ENCODE measurements at places on chromosomes 1 and 21. TPM values are rescaled to one million over a fixed set of nuclear protein-coding genes. Genes with fewer than 3 reads are reported as not detected.
A peak's percentile ranks its signal among the peaks of the same experiment; 100 is the strongest.

- peaks cover 7% of the 10 kb centered on the region for H3K36me3 ChIP-seq
- H3K4me1 ChIP-seq = peaks cover 45% of the 10 kb centered on the region
- no peaks in the 10 kb centered on the region for H3K27me3 ChIP-seq
- H3K27ac ChIP-seq = peak overlapping the region; percentile 35
Measured at GRCh38 chr1:205746757-205747412, 3.1 kb downstream of the NUCKS1 start.

GRCh38 chr1:88052167-88052566, 631.9 kb upstream of the PKN2 start:
- no peak overlapping the region for H3K4me3 ChIP-seq
- H3K4me1 ChIP-seq = no peaks in the 10 kb centered on the region
- no peak overlapping the region for H3K27ac ChIP-seq
- no peaks in the 10 kb centered on the region for H3K36me3 ChIP-seq

DNA sequence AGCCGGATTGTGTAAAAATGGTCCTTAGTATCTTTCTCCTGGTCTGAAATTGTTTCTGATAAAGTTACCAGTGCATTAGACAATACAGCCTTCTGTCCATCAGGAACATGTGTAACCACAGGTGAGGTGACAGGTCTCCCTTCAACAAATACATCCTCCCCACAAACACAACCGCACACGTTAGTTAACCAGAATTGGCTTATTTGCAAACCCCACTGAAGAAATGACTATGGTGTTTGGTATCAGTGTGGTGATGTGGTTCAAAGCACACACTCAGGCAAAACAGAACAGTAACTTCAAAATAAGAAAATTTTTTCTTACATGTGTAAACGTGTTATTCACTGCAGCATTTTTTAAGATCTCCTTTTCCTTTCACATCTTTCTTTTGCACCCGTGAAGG, 517.2 kb upstream of the NR5A2 start:
- H3K4me3 ChIP-seq = no peak overlapping the region
- no peak overlapping the region for H3K27ac ChIP-seq
- DNase-seq = no peak
- H3K27me3 ChIP-seq = no peaks in the 10 kb centered on the region
- no peaks in the 10 kb centered on the region for H3K36me3 ChIP-seq
- H3K4me1 ChIP-seq = peaks cover 16% of the 10 kb centered on the region

The SPRR2F gene
- not detected for total RNA-seq

The EFNA3 gene
- 4.0 TPM for total RNA-seq

DNA sequence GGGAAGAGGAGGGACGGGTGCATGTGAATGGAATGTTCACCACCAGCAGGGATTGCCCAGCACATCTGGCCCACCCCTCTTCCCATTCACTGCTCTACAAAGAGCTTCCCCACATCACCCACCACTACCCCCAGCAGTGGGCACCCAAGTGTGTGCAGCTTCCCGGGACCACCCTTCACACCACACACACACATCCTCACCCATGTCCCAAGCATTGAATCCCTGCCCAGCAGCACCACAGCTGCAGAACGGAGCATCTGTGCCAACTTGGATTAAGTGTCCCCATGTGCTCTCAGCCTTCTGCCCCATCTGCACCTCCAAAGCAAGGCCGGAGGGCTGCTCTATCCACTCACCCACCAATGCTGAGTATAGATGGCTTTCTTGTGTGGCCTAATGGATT, 141.4 kb downstream of the PSMG1 start:
- H3K36me3 ChIP-seq = no peaks in the 10 kb centered on the region
- H3K4me3 ChIP-seq = no peak overlapping the region
- no peak for DNase-seq
- no peaks in the 10 kb centered on the region for H3K4me1 ChIP-seq
- H3K27ac ChIP-seq = no peak overlapping the region

- H3K27me3 ChIP-seq = no peaks in the 10 kb centered on the region
- H3K27ac ChIP-seq = no peak overlapping the region
- no peaks in the 10 kb centered on the region for H3K36me3 ChIP-seq
- no peak for DNase-seq
- no peak overlapping the region for H3K4me3 ChIP-seq
Measured at GRCh38 chr1:29713857-29714256, 477.5 kb downstream of the PTPRU start.

The NBL1 gene
- 2.4 TPM for total RNA-seq

The ACTA1 gene
- 1.2 TPM for total RNA-seq

DNA sequence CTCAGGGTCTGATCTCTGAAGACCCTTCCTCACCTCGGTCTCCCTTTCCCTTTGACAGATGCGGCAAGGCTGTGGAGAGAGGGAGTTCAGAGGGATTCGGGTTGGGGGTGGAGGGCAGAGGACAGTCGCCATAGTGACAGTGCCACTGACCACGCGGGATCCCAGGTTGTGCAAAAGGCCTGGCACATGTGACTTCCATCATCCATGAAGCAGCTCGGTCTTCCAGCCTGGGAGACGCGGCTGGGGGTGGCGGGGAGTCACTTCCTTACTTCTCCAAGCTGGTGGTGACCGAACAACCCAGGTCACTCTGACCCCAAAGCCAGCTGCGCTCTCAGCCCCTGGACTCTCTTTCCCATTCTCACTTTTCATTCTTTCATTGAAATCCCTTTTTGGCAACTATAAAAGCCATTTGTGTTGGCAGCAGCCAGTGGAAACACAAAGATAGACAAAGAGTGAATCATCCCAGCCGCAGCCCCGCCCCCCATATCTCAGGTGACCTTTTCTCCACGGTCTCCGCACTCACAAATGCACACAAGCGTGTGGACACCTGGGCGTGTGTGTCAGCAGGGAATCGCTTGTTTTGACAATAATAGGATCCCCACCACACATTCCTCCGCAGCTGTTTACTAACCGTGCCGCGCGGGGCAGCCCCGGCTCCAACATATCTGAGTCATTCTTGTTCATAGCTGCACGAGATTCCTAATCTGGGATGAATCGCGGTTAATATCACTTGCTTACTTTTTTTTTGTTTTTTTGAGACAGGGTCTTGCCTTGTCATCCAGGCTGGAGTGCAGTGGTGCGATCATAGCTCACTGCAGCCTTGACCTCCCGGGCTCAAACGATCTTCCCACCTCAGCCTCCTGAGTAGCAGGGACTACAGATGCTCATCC, 68.3 kb downstream of the DHRS3 start:
- H3K36me3 ChIP-seq = no peaks in the 10 kb centered on the region
- H3K4me1 ChIP-seq = peaks cover 17% of the 10 kb centered on the region
- no peak overlapping the region for H3K27ac ChIP-seq
- DNase-seq = peak; percentile 36
- no peak overlapping the region for H3K4me3 ChIP-seq
- no peaks in the 10 kb centered on the region for H3K27me3 ChIP-seq

All from neural progenitor cell (in vitro differentiated cells).